ENCODE measurements at places on chromosomes 13 and 19.

DNA sequence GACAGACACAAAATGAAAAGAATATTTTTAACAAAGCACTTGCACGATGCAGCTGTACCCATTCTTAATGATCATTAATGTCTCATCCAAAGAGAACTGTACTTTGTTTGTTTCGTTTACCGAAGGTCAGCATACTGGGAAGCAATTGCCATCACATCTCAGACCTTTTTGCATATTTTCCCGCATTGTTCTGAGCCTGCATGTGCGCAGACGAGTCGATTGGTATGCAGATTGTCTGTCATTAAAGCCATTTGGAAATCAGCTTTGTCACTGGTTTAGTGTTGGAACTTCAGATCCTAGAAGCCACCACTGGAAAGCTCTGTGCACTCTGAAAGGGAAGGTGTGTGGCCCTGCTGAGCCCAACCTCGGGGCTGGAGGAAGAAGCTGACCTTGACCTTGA, 15.6 kb downstream of the SPACA7 start:
- no peak for DNase-seq

DNA sequence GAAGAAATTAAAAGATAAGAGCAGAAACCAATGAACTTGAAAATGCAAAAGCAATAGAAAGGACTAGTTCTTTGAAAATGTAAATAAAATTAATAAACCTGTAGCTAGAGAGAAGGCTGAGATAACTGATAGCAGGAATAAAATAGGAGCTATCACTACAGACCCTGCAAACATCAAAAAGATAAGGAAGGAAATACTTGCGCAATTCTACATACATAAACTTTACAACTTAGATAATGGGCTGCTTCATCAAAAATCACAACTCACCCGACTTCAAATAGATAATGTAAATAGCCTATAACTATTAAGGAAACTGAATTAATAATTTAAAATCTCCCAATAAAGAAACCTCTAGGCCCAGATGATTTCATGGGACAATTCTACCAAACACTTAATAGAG, 3.5 kb upstream of the ATP4B start:
- DNase-seq: no peak

GRCh38 chr13:35342440-35342839, 134.0 kb downstream of the MAB21L1 start:
- DNase-seq: no peak

DNA sequence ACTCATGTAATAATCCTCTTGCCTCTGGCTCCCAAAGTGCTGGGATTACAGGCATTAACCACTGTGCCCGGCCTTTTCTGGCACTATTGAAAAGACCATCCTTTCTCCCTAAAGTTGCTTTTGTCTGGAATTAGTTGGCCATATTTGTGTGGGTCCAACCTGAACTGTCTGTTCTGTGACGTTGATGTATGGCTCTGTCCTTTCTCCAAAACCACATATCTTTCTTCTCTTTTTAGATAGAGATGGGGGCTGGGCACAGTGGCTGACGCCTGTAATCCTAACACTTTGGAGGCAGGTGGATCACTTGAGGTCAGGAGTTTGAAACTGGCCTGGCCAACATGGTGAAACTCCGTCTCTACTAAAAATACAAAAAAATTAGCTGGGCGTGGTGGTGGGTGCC, 17.9 kb downstream of the DNM2 start:
- DNase-seq: no peak

GRCh38 chr19:50932018-50932689, 20.7 kb downstream of the KLK5 start:
- DNase-seq: no peak

Measured in esophagus squamous epithelium (tissue), 5 donors.